ENCODE measurements at places on chromosomes 3 and 15.
A peak's percentile ranks its signal among the peaks of the same experiment; 100 is the strongest.

DNA sequence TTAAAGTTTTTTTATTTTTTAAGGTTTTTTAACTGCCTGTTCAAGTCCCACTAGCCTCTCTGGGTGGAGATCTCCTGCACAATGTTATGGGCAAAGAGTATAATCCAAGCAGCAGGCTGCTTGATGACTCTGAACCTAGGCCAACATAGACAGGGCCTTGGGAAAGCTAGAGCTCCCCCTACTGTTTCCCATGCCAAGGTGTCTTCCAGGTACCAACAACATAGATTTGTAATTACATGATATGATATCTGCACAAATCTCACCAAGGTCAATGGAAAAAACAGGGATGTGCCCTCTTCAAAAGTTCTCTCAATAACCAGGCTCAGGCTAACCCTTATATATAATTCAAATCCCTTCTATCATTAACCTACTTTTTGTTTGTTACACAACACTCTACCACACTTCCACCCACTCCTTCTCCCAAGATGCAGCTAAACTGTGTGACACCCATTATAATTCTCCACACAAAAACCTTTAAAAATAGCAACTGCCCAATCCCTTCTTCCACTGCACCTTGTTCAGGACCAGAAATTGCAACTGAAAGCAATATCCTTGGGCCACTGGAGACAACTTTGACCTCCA is 43.8 kb downstream of the RBM15B start:
- DNase-seq, result peak; percentile 79

GRCh38 chr15:64749999-64750657 is 25.3 kb downstream of the RBPMS2 start:
- no peak for DNase-seq

- no peak for DNase-seq
Observed at GRCh38 chr3:179853176-179853575, 183.6 kb downstream of the PEX5L start.

- DNase-seq, result no peak
Observed at GRCh38 chr3:66625505-66626216, 124.8 kb upstream of the LRIG1 start.

DNA sequence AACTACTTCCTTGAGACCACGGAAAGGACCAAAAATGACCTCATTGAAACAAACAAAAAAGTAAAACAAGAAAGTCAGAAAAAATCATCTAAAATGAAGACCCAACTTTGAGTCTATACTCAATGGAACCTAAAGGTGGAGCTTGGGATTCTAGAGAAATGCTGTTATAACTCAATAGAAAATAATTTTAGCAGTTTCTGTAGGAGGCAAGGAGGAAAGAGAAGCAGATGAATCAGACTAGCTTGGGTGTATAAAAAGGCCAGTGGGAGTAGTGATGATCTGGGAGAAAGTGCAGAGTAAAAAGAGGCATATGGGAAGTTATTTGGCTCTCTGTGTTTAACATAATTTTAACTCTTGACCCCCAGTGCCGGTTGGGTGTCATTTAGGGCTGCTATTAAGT is 94.4 kb downstream of the TMCO5A start:
- DNase-seq, result no peak

DNA sequence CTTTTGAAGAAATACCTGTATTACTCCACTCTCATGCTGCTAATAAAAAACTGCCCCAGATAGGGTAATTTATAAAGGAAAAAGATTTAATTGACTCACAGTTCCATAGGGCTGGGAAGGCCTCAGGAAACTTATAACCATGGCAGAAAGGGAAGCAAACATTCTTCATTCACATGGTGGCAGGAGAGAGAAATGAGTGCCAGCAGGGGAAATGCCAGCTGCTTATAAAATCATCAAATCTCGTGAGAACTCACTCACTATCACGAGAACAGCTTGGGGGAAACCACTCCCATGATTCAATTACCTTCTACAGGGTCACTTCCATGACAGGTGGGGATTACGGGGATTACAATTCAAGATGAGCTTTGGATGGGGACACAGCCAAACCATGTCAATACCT is 18.7 kb downstream of the MFSD1 start:
- no peak for DNase-seq

DNA sequence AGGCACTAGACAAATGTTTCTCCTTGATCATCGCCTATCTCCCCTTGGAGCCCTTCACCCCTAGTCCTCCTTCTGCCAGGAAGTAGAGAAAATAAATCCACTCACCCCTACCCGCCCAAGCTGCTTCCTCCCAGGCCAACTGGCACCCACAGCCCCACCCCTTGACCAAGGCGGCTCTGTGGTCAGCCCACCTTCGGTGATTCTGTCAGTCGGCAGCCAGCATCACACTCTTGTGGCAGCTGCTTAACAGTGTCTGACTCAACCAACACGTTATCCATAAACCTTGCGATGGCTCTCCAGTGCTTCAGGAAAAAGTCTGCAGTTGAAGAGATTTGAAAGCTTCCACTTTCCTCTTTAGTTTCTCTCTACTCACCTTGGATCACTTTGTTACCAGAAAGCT is 7.6 kb downstream of the SHF start:
- DNase-seq, result no peak

- no peak for DNase-seq
Observed at GRCh38 chr15:25345943-25346342, 92.9 kb downstream of the UBE3A start.

GRCh38 chr3:149790698-149791097 is 1.7 kb downstream of the ANKUB1 start:
- DNase-seq, result no peak

DNA sequence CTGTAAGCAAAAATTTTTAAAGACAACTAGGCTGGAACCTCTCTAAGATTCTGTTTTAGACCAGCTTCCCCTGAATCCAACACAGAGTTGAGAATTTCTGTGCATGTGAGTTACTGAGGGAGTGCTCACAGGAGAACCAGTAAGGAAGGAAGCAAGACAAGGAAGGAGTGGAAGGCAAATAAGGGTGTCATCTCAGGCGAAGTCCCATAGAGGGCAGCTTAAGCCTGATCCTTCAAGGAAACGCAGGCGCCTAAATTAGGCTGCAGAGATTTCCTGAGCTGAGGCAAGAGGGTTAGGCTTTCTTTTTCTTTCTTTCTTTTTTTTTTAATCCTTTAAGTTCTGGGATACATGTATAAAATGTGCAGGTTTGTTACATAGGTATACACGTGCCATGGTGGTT is 36.2 kb upstream of the COL6A6 start:
- no peak for DNase-seq

GRCh38 chr3:63462732-63463131 is 184.6 kb downstream of the SYNPR start:
- no peak for DNase-seq

DNA sequence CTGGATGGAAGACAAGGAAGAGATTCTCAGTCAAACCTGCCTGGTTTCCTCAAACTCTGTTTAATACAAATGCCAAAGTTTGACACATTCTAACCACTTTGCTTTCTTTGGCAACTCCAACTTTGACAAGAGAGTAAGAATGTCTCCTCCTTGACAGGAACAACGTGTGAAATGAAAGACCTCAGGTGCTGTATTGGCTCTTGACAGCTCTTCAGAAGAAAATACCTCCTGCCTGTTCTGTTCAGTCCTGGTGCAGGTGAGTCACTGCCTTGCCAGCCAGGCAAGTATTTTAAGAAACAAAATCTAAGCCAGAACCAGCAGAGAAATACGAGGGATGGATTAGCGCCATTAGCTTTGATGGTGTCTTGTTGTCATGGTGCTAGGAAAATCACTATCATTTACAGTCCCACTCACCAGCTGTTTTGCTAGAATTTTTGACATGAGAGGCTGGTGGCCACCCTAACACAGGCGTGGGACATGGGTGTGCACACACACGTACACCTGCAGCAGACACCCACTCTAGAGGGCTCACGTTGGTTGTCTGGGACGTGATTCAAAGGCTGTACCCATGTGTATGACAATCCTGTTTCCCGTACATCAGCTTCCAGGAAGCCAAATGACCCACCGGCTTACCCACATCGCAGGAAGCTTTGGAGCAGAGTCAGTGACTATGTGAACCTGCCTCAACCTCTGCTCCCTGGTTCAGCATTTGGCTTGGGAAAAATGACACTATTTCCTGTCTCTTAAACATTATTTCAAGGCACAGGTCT is 60.4 kb downstream of the CCNL1 start:
- no peak for DNase-seq

- DNase-seq, result no peak
Observed at GRCh38 chr3:15102836-15103235, 3.9 kb upstream of the RBSN start.

- DNase-seq, result no peak
Observed at GRCh38 chr15:95051861-95052260, 820.5 kb downstream of the MCTP2 start.

GRCh38 chr3:45253316-45253715 is 27.2 kb upstream of the TMEM158 start:
- no peak for DNase-seq

DNA sequence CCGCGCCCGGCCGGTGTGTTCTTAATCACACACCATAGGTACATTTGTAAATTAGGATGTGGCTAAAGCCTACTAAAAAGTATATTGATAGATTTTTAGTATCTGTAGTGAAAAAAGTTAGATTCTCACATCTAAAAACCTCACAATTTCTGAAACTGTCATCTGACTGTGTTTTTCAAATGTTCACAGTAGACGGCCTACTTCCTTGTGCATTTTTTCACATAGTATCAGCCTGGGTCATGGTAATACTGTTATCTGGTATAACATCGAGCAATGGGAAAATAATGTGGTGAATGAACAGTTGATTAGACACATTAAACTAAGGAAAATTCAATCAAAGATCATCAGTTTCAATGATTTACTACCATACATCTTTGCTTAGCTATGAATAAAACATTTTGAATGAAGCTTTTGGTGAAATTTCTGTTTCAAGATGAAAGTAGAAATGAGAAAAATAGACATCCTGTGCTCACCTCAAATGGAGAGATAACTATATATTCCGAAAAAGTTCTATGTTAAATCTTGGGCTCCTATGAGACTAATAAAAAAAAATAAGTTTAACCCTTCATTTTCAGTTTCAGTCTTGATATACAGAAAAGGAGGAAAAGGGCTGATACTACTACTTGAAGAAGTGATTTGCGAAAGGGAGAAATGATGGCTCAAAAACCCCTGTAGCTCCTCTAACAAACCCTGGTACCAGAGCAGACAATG is 262.7 kb downstream of the ZBTB20 start:
- DNase-seq, result no peak

- no peak for DNase-seq
Observed at GRCh38 chr3:58697561-58697960, 31.0 kb upstream of the FAM3D start.

GRCh38 chr3:32325927-32326326 is 65.7 kb upstream of the CMTM7 start:
- no peak for DNase-seq

GRCh38 chr3:33490641-33491241 is 50.5 kb upstream of the UBP1 start:
- DNase-seq, result peak; percentile 22

GRCh38 chr15:33923446-33923845 is 44.9 kb upstream of the CHRM5 start:
- DNase-seq, result no peak

DNA sequence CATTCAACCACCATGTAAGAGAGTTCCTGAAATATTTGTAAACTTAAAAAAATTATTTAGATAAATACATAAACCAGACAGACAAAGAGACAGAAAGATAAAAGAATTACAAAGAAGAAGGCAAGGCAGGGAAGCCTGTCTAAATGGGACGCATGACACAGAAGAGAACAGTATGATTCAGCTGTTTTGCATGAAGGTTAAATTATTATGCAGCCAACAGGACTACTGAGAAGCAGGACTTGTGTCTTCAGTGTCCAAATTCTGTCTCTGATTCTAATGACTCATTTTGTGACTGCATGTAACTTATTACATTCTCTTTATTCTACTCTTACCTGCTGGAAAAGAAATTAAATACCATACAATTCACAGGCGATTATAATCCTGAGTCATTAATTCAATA is 340.4 kb upstream of the KCNMB2 start:
- no peak for DNase-seq

- DNase-seq, result no peak
Observed at GRCh38 chr15:41512940-41513505, 604 bp downstream of the LTK start.

DNA sequence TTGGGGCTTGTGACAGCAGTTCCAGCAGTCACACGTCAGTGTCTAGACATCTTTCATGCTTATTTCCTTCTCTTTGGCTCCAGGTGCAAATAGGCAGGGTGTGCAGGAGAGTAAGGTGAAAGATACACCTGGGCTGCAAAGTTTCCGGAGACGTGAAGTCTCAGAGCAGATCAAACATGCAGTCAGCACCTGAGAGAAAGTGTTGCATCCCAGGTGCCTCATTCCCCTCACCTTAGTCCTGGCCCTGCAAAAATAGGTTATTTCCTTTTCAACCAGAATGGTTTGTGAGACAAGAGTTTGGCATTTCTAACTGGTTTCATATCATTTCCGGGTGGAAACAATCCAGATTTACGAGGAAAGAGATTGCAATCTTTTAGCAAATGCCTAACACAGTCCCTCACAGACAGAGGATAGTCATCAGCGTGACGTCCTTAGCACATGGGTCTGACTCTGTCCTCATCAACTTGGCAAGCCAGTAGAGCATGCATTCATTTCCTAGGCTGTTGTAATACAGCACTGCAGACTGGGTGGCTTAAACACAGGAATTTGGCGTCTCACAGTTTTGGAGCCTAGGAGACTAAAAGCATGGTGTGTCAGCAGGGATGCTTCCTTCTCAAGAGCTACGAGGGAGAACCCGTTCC is 58.2 kb upstream of the ARRDC4 start:
- no peak for DNase-seq

GRCh38 chr3:94184781-94185180 is 121.9 kb downstream of the NSUN3 start:
- no peak for DNase-seq

- no peak for DNase-seq
Observed at GRCh38 chr15:67775998-67776397, 49.3 kb upstream of the SKOR1 start.

- no peak for DNase-seq
Observed at GRCh38 chr3:53846851-53847155, 435 bp downstream of the IL17RB start.

DNA sequence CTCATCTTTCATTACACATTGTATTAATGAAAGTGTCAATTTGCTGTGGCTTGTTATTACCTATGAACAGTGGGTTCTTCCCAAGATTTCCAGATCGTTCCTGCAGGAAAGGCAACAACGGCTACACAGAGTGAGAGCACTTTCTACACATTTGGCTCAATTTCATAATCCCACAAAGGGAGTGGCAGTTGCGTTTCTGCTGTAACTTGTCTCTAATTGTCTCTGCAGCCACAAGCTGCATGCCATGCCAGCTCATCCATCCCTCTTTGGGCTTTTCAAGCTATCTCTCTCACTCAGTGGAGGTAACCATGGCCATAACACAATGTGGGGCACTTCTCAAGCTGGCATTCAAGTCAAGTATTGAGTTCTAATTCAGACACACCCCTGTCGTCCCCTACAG is 27.7 kb upstream of the CPNE4 start:
- DNase-seq, result no peak

- DNase-seq, result no peak
Observed at GRCh38 chr3:156693166-156693565, 18.8 kb downstream of the TIPARP start.
